ENCODE measurements at places on chromosomes 4 and X.

- no peak for DNase-seq
These were observed 16.8 kb upstream of the HSD17B13 start for GRCh38 chr4:87339440-87339839.

- DNase-seq, result no peak
These were observed 52.1 kb downstream of the NPY5R start for GRCh38 chr4:163395758-163396157.

DNA sequence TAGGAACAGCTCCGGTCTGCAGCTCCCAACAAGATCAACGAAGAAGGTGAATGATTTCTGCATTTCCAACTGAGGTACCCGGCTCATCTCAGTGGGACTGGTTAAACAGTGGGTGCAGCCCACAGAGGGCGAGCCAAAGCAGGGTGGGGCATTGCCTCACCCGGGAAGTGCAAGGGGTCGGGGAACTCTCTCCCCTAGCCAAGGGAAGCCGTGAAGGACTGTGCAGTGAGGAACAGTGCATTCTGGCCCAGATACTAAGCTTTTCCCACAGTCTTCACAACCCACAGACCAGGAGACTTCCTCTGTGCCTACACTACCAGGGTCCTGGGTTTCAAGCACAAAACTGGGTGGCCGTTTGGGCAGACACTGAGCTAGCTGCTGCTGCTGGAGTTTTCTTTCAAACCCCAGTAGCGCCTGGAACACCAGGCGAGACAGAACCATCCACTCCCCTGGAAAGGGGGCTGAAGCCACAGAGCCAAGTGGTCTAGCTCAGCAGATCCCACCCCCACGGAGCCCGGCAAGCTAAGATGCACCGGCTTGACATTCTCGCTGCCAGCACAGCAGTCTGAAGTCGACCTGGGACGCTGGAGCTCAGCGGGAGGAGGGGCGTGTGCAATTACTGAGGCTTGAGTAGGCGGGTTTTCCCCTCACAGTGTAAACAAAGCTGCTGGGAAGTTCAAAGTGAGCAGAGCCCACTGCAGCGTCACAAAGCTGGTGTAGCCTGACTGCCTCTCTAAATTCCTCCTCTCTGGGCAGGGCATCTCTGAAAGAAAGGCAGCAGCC lies 84.6 kb downstream of the THOC2 start:
- no peak for DNase-seq

- DNase-seq, result no peak
These were observed 92.9 kb downstream of the EGF start for GRCh38 chr4:110005461-110006056.

- DNase-seq, result no peak
These were observed 144.8 kb downstream of the ARAP2 start for GRCh38 chr4:36099509-36099908.

DNA sequence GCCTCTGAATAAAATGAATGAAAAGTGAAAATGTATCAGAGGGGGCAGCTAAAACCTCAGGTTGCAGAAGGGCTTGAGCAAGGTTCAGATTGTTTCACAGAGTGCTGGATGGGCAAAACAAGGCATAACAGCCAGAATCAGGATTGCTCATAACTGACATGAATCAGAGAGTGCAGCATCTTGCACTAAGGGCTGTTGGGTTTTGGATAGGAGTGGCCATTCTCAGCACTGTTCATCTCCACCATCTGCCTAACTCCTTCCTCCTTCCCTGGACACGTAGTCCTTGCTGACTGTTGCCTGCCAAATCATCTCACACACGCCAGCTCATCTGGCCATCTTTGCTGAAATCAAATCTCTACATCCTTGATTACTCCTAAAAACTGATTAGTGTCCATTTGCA lies 75.3 kb upstream of the C1QTNF7 start:
- DNase-seq, result no peak
